Amygdala (tissue), 56 donors: ENCODE measurements at places on chromosomes 4 and X.

- no peak for DNase-seq
These were observed 566.0 kb upstream of the TENM3 start for GRCh38 chr4:181677201-181677600.

GRCh38 chr4:11937941-11938340 is 509.2 kb upstream of the HS3ST1 start:
- no peak for DNase-seq

DNA sequence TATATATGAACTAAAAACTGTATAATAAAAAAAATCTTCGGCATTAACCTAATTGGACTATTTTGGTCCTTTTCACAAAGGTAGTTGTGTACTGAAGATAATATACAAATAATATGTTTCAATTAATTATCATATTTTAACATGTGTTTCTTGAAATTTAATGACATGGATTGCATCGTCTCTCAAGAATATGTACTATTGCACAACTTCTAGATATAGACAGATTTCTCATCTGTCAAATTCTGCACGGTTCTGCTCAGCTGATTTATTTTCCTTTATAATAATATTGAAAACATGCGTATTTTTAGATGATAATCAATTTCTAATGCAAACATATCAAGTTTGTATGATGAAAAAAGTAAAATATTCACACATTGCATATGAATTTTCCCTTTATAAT is 498.7 kb upstream of the PABPC4L start:
- no peak for DNase-seq

DNA sequence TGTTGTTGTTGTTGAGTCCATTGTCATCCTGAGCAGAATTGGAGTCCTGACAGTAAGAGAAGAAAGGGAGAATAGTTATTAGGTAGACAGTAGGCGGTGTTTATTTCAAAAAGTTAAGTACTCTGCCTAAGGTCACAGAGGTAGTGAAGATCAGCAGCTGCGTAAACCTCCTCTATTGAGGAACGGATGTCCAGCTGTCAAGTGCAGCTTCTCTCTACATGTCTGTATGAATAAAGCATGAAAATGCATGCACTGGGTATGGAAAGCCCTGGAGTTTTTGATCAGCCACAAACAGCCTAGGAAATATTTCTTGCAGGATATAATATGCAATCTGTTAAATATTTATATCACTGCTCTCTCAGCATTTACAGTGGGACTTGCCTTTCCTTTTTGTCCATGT is 109.4 kb upstream of the CBLL2 start:
- DNase-seq, result no peak
